ENCODE measurements at places on chromosomes 12 and 14. TPM values are rescaled to one million over a fixed set of nuclear protein-coding genes. Genes with fewer than 3 reads are reported as not detected.
A peak's percentile ranks its signal among the peaks of the same experiment; 100 is the strongest.

Gene MDGA2
- total RNA-seq: not detected

DNA sequence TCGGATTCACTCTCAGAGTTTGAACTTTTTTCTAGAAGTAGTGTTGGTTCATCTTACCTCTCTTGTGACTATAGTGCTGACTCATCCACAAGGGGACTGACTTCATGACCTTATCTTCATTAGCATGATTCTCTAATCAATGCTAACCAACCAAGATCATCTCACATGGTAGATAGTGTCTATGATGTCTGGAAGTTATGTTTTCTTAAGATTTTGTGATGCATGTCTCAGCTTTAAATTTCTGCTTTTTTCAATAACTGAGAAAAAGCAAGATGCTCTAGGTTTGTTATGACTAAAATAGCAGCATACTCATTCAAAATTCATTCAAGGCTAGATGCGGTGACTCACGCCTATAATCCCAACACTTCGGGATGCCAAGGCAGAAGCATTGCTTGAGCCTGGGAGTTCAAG is 12.3 kb upstream of the SLC35E3 start:
- no peaks in the 10 kb centered on the region for H3K27me3 ChIP-seq
- H3K27ac ChIP-seq: no peak overlapping the region
- H3K4me1 ChIP-seq: peaks cover 2% of the 10 kb centered on the region

GRCh38 chr14:58690801-58691516 is 53.2 kb downstream of the DACT1 start:
- peaks cover 8% of the 10 kb centered on the region for H3K27me3 ChIP-seq
- H3K36me3 ChIP-seq: no peaks in the 10 kb centered on the region
- DNase-seq: no peak

DNA sequence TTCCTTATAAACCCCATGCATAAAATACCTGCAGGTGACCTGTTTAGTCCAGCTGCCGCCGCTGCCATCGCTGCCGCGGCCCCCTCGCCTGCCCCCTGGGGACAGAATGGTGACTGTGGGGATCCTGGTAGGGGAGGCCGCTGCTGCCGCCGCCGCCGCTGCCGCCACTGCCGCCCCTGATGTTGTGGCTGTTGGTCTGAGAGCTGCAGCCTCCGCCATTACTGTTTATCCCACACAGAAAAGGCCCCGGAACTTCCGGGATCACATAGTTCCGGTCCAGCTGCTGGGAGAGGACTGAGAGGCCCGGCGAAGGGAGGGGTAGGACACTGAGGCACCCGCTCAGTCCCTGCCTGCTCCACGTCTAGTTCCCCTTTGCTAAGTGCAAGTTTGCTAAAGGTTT is 244.9 kb downstream of the C12orf50 start:
- DNase-seq: no peak
- no peaks in the 10 kb centered on the region for H3K36me3 ChIP-seq
- no peaks in the 10 kb centered on the region for H3K27me3 ChIP-seq
- H3K27ac ChIP-seq: no peak overlapping the region

Gene FAM181A
- total RNA-seq: not detected

GRCh38 chr14:70567791-70568190 is 32.7 kb downstream of the MED6 start:
- H3K27ac ChIP-seq: no peak overlapping the region
- H3K4me1 ChIP-seq: peaks cover 19% of the 10 kb centered on the region
- no peak for DNase-seq
- H3K4me3 ChIP-seq: no peak overlapping the region
- no peaks in the 10 kb centered on the region for H3K27me3 ChIP-seq

Gene MNAT1
- total RNA-seq: 16.1 TPM

DNA sequence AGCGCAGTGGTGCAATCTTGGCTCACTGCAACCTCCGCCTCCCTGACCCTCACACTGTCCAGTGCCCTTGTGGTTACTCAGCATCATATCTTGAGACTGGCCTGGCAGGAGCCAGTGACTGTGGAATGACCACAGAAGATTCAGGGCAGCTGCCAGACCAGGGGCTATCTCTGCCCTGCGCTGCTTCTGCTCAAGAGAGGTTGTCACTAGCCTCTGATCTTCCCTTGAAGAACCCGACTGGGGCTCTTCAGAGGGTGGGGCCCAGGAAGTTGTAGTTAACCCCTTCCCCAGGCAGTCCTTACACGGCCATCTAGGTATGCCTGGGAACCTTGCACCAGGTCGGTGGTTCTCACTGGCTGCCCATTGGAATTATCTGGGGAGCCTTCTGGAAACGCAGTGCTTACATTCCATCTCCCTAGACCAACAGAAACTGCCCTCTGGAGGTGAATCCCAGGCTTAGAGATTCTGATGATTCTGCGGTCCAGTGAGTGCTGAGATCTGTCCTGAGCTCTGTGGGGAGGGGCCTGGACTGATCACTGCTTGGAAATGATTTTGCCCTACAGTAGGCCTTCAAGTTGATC is 41.4 kb downstream of the PLEKHG3 start:
- peak overlapping the region; percentile 91 for H3K27ac ChIP-seq
- H3K36me3 ChIP-seq: peaks cover 7% of the 10 kb centered on the region
- H3K4me3 ChIP-seq: peak overlapping the region; percentile 72

Gene ARID2
- total RNA-seq: 63.3 TPM

Gene NTS
- not detected for total RNA-seq

DNA sequence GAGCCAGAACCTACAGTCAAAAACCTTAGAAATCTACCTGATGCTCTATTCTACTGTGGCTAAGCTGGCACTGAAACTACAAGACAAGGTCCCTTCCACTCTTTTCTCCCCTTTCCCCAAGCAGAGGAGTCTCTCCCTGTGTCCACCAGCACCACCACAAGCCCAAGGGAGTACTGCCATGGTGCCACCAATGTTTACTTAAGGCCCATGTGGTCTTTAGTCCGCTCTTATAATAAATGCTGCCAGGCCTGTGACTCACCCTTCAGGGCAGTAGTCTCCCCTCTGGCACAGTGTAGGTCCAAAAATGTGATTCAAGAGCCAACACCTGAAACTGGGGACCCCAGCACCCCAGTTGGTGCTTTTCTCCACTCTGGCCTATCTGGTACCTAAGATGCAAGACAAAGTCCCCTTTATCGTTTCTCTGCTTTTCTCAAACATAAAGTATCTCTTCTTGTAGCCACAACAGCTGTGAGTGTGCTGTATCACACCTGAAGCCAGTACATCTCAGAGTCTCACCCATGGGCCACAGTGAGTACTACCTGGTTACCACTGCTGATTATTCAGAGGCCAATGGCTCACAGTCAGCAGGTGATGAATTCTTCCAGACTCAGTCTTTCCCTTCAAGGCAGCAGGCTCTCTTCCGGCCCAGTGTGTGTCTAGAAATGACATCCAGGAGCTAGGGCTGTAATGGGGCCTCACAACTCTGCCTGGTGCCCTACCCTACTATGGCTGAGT is 29.3 kb downstream of the SLC38A2 start:
- DNase-seq: no peak
- H3K4me1 ChIP-seq: peaks cover 5% of the 10 kb centered on the region
- peaks cover 31% of the 10 kb centered on the region for H3K27me3 ChIP-seq
- H3K36me3 ChIP-seq: peaks cover 8% of the 10 kb centered on the region
- no peak overlapping the region for H3K4me3 ChIP-seq

DNA sequence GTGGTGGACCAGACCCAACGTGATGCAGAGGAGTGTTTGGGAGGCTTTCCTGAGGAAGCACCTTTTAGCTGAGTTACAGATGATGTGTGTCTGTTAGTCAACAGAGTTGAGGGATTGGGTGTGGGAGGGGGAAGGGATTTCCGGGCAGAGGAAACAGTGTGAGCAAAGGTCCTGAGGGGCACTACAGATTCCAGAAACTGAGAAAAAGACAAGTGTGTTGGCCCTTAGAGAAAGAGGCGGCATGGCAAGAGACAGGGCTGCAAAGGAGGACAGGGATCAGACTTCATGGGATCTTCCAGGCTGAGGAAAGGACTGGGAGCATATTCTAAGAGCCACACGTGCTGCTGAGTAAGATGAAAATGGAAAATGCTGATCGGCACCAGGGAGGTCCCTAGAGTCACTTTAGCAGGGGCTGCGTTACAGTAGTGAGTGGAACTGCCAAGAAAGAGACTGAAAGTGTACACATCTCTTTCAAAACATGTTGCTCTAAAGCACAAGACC is 9.4 kb upstream of the RPS6KL1 start:
- peaks cover 17% of the 10 kb centered on the region for H3K4me1 ChIP-seq
- DNase-seq: no peak
- H3K27ac ChIP-seq: peak overlapping the region; percentile 47
- H3K36me3 ChIP-seq: no peaks in the 10 kb centered on the region
- H3K27me3 ChIP-seq: peaks cover 10% of the 10 kb centered on the region
- H3K4me3 ChIP-seq: no peak overlapping the region

- H3K4me3 ChIP-seq: no peak overlapping the region
- no peaks in the 10 kb centered on the region for H3K27me3 ChIP-seq
- H3K36me3 ChIP-seq: peaks cover 10% of the 10 kb centered on the region
- H3K27ac ChIP-seq: peak overlapping the region; percentile 98
- H3K4me1 ChIP-seq: peaks cover 39% of the 10 kb centered on the region
Measured at GRCh38 chr14:53147208-53147607, 5.9 kb downstream of the DDHD1 start.

DNA sequence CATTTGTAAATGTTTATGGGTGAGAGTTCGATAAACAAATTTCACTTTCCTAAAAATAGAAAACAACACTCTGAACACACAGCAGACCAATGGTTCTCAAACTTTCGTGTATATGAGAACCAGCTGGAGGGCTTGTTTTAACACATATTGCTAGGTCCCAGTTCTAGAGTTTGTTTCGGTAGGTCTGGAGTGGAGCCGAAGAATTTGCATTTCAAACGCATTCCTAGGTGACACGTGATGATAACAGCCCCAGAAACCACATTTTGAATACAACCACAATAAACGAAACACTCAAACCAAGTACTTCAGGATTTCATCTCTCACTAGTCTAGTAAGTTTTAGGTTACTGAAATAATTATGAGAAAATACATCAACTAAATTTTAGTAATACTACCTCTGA is 17.1 kb downstream of the SEC23A start:
- no peak overlapping the region for H3K27ac ChIP-seq
- no peak for DNase-seq
- no peak overlapping the region for H3K4me3 ChIP-seq

Data from T-helper 17 cell (primary cell).